ENCODE measurements at places on chromosomes 1 and 21.
A peak's percentile ranks its signal among the peaks of the same experiment; 100 is the strongest.

- DNase-seq = no peak
These were observed 40.7 kb downstream of the ARHGEF10L start for GRCh38 chr1:17579951-17580939.

DNA sequence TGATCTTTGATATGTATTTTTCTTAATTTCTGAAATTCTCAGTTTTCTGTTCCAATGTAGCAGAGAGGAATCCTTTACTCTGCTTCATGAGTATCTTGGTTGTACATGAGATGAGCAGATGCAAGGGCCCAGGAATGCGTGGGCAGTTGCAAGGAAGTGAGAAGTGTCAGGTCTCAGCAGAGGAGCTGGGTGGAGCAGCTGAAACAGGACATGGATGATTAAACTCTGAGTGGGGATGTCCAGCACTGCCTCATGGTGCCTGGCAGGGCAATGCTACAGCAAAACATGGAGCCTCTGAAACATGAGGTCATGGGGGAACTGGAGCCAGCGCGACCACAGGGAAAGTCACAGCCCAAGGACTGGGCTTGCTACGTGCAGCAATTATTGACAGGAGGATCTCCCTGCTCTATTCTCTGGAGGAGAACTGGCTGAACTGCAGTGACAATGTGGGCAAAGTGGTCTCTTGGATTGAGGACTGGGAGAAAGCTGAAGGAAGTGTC lies 48.4 kb downstream of the COLGALT2 start:
- peak; percentile 31 for DNase-seq

GRCh38 chr1:17507915-17508314 lies 31.6 kb upstream of the ARHGEF10L start:
- DNase-seq = no peak

- DNase-seq = no peak
These were observed 22.7 kb downstream of the POFUT2 start for GRCh38 chr21:45264912-45265515.

DNA sequence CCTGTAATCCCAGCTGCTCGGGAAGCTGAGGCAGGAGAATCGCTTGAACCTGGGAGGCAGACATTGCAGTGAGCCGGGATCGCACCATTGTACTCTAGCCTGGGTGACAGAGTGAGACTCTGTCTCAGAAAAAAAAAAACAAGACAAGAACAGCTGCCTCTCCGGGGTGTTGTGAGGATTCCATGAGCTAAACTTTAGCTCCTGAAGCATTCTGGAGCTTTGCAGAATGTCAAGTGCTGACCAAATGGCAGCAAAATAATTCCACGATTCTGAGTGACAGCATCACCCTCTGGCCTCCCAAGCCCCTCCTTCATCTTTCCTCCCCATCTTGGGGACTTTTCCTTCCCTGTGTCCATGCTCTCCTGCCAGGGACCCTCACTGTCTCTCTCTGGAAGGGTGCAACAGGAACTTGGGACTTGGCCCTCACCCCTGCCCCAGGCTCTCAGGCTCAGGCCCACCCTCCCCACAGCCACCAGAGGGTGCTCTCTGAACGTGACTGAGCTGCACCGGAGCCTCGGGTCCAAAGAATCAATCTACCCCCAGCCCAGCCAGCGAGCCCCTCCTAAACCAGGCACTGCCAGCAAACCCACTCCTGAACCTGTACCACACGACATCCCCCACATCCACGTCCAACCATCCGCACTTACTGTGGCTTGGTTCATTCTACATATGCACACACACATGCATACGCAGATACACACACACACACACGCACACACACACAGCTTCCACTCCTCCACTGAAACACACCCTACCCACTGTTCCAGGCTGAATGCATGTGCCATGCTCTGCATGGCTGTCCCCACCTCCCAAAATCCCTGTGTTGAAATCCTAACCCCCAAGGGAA lies 45.7 kb downstream of the ACOT7 start:
- no peak for DNase-seq

- no peak for DNase-seq
These were observed 118.5 kb upstream of the C1orf174 start for GRCh38 chr1:4018466-4019146.

DNA sequence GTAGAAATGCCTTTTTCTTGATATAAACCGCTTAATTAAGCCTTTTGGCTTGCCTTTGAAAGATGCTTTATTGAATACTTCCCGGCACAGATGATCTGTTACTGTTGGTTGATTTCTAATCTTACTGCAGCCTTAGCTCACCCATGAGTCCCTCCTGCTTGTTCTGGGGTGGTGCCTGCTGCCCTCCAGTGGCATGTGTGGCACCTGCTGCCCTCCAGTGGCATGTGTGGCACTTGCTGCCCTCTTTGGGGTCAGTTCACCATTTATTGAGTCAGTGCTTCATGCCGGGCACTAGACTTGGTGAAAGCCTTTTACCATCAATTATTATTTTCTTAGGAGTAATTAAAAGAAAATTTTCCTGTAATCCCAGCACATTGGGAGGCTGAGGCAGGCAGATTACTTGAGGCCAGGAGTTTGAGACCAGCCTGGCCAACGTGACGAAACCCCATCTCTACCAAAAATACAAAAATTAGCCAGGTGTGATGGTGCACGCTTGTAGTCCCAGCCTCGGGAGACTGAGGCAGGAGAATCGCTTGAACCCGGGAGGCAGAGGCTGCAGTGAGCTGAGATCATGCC lies 54.3 kb downstream of the ADARB1 start:
- no peak for DNase-seq

DNA sequence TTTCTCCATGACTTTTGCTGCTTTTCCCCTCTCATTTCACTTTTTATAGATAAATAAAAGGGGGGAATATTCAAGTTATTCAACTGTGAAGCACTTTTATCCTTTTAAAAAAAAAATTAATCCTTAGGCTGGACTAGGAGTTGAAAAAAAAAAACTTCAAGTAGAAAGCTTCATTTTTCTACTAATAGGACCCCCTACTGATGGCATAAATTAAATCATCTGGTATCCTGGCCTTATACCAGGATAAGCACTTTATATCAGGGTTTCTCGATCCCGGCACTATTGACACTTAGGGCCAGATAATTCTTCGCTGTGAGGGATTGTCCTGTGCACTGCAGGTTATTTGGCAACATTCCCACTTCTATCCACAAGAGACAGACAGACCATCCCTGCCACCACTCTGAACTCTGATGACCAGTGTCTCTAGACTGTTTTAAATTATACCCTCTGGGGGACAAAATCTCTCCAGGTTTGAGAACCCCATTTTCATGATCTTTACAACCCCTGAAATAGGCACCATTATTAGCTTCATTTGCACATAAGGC lies 17.6 kb downstream of the USP33 start:
- no peak for DNase-seq

DNA sequence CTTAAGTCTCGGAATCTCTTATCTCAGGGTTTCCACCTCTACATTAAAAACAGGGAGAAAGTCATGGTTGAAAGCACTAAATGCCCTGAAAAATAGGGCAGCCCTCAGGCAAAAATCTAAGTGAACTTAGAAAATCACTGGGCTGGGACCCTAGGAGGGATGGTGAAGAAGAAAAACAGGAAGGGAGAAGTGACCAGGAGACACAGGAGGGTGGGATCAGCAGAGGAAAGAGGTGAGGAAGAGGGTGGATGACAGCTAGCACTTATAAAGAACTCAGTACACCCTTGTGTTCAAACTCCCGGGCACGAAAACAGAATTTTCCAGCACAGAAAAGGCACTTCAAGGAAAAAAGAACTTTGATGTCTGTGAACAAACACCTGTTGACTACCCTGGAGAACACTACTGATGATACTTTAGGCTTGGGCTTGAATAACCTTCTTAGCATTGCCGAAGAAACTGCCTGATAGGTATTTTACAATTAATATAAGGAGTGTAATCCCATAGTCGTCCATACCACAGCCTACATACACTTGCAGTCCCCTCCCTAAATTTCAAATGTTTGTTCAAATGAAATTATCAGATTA lies 2.0 kb downstream of the CHML start:
- no peak for DNase-seq

GRCh38 chr21:15037095-15037899 lies 27.5 kb downstream of the NRIP1 start:
- DNase-seq = no peak

GRCh38 chr1:168498159-168498631 lies 45.6 kb downstream of the XCL2 start:
- no peak for DNase-seq

Measured in fibroblast of skin of left biceps (primary cell).